Right lobe of liver (tissue), 6 donors: ENCODE measurements at places on chromosomes 7 and 10. TPM values are rescaled to one million over a fixed set of nuclear protein-coding genes. Genes with fewer than 3 reads are reported as not detected.

GNG11 gene
- 4.5 TPM for total RNA-seq

AQP1 gene
- 11.3 TPM for total RNA-seq

CCL24 gene
- total RNA-seq = not detected

DRGX gene
- not detected for total RNA-seq

BRAF gene
- total RNA-seq = 14.5 TPM

TMEM139 gene
- 20.8 TPM for total RNA-seq

PLAC9 gene
- total RNA-seq = 0.78 TPM

CPED1 gene
- total RNA-seq = 34.0 TPM

TCTN3 gene
- total RNA-seq = 19.4 TPM

DNA sequence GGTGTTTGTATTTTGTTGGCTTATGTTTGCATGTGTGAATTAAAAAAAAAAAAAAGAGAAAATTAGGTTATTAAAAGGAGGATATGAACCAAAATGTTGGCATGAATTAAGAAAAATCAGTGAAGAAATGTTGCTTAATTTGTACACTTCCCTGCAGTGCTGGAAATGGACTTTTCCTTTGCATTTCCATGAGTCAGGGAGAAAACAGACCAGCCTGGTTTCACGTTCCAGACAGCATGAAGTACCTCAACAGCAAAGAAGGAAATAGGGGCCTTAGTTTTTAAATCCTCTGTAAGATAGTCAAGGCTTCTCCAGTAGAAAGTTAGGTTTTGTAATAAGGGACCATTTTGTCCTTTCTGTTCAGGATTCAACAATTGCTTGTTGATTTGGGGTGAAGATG is 159.7 kb downstream of the CELF2 start:
- DNase-seq = no peak

DNA sequence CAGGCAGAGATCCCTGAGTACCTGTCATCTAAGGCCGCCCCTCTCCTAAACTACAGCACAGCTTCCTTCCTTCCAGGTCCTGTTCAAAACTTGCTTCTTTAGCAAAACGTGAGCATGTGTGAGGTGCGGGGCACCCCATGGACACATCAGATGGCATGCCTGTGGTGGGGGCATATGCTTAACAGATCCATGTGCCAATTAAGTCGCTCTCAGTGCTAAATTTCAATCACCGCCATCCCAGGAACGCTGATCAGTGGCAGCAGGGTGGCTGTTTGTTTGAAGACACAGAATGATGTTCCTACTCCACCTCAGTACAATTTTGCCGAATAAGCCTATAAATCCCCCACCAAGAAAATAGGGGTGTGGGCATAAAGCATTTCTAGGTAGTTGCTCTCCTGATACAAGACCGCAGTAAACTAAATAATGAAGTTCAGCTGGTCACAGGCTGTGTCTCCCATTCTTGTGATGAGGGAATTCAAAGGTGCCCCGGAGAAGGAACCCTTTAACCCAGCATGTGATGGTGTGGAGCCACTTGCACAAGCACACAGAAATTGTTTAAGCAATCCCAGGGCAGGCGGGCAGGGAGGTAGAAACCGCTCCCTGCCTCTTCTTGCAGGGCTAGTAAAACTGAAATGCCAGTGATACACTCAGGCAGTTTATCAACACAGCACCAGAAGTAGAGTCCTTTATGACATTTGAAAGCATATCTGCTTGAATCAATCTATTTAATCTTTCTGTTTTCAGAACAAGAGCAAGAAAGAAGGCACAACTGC is 205.7 kb downstream of the SORCS1 start:
- DNase-seq = no peak

- DNase-seq = peak; percentile 17
These were observed 84.0 kb downstream of the ARL4A start for GRCh38 chr7:12771378-12771877.

DNA sequence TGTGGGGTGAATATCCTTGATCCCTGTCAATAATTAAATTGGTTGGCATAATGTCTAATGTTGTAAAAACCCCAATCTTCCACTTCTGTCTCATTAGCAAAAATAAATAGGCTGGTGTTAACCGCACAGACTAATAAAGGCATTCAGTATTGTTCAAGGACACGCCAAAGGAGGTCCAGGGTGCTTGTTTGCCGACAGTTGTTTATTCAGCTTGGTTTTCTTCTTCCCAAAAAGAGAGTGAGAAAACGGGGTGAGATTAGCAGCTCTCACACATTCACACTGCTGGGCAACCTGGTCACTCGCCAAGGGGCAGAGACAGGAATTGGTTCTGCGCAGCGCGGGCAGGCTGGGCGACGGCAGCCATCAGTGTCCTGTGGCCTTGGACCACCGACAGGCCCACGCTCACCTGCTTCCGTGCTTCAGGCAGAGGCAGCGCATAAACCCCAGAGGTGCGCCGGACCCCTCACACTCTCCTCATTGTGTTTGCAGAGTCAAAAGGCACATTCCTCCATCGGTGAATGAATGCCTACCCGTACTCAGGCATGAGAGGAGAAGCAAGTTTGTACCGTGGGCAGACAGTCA is 26.2 kb upstream of the LMBR1 start:
- DNase-seq = no peak

DNA sequence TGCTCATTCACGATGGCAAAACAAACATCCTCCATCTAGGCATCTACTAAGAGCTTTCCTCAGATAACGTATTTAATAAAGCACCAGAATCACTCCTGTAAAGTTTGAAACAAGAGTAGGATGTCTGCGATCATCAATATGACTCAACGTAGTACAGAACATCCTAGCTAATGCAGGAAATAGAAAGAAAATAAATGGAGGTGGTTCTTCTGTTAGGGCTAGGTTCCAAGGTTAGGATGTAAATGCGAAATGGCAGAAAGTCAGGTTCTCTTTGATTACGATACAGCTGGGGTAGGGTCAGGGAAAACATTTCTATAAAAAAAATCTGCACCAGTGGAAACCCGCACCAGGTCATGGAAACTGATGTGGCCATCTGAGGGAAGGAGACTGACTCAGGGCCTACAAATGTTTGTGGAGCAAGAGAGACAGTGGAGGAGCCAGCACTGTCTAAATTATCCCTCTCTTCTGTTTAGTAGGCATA is 29.1 kb downstream of the CCDC6 start:
- DNase-seq = no peak

DNA sequence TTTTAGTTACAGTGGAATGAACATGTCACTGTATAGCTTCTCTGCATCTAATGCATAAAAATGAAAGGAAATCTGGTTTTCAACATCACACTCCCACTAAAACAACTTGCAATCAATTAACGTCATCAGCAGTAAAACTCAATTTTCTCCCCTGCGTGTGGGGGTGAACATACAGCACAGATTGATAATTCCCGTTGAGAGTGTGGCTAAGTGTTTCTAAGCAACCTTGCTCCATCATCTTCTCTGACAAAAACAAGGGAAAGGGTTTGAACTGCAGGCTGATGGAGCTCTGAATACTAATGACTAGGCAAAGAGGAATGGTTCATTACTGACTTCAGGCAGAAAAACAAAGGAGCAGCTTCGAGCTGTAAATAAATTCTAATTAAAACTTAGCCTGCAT is 238.3 kb downstream of the PARD3 start:
- no peak for DNase-seq

DNA sequence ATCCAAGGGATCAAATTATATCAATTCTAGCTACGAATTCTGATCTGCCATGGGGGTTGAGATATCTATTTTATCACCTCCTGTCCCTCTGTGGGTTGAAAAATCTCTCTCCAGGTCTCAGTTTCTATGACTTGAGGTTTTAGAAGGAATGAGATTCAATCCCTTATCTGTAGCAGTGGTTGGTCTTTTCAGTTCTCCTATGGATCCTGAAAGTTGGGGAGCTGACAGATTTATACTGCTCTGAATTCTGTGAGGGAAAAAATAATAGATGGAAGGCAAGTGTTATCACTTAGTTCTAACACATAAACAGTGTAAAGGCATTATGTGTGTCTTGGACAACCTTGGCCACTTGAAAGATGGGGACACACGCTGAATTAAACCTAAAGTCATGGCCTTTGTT is 15.8 kb upstream of the FBXW4 start:
- no peak for DNase-seq

- DNase-seq = no peak
These were observed 101.3 kb upstream of the SKAP2 start for GRCh38 chr7:26965724-26966123.

GRCh38 chr7:133783276-133783675 is 343.9 kb upstream of the LRGUK start:
- DNase-seq = no peak

DNA sequence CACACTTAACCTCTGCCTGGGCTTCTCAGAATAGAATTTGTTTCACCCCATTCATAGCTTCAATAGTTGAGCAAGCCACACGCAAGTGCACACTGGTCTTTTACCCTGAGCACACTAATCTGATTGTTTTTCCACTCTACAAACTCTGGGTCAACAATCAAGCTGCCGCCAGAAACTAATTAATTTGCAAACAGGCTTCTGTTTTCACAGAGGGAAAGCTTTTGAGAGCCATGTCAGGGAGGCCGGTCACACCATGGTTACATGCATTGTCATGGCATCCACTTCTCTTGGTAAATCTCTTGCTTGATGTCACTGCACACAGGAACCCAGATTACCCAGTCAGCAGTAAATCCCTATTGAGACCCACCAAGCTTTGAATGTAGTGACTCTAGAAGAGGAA is 154.2 kb downstream of the SEMA3A start:
- DNase-seq = no peak

DNA sequence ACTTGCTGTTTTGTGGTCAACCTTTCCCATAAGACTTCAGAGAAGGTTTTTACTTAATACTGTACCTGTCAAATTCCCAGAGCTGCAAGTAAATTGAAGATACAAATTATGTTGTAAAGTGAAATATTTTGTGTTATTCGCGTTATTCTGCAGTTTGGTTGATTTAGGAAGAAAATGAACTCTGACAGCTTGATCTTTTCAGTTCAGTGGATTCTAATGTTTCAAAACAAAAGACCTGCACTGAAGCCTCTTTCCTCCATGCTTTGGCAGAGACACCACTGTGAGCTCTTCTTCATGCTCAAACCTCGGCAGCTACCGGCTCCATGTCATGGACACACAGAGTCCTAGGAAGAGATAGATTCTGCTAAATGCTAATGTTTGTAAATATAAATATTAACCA is 75.7 kb upstream of the INSYN2A start:
- DNase-seq = no peak

DNA sequence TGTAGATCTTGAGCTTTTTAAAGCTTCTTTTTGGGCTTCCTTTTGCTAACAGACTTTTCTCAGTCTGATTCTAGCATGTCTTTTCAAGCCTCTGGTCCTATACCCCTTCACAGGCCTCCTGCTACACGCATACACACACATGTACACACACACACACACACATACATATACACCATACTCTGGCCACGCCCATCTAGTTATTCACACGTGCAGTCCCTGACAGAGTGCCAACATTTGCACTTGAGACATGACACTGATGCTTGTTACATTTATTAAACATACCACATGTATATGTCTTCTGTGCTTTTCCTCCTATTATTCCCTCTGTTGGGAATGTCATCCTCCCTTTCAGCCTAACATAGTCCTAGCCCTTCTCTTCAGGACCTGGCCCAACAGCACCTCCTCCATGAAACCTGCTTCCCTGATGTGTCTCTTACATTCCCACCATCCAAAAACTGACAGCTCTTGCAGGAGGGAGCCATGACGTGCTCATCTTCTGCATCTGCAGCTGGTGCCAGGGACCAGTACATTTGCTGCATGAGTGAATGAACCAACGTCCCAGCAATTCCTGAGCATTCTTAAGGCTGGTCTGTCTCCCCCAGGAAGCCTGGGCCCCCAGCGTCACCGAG is 222.1 kb downstream of the ARHGAP12 start:
- no peak for DNase-seq
